ENCODE measurements at places on chromosomes 12 and 14.

DNA sequence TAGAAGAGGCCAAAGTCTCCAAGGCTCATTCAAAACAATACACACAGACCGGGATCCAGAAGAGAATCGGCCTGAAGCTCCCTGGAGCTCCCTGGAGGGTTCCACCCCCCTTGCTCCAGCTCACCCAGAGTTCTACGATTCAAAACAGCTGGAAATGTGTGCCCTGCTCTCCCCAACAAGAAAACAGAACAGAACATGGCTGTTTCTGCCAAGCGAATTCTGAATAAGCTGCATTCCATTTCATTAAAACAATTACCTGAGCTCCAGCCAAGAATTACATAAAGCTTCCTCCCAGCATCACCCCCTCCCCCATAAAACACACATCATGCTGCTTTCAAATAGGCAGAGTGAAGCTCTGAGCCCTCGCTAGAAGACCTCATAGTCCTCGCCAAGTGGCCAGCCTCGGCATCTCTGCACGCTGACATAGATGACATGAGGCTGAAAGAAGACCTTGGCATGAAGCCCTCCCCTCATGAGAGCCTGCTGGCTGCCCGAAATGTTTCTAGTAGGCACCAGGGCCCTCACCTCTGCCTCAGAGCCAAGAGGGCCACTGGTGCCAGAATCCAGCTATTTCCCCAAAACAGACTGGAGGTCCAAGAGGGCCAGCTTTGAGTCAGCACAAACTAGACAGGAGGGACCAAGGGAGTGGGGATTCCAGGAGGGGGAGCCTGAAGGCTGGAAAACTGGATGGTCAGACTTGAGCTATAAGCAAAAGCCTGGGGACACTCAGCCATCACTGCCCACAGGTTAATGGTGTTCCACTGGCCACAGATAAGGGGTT lies 8.3 kb downstream of the PXN start:
- peak; percentile 49 for DNase-seq

GRCh38 chr12:39332661-39333175 lies 110.2 kb downstream of the KIF21A start:
- DNase-seq: no peak

- DNase-seq: peak; percentile 96
Measured at GRCh38 chr12:120495731-120496412, at the start of gene DYNLL1. DYNLL1 (plus strand) TSS chr12:120496113; CDS start chr12:120496422, 309 bp downstream.

DNA sequence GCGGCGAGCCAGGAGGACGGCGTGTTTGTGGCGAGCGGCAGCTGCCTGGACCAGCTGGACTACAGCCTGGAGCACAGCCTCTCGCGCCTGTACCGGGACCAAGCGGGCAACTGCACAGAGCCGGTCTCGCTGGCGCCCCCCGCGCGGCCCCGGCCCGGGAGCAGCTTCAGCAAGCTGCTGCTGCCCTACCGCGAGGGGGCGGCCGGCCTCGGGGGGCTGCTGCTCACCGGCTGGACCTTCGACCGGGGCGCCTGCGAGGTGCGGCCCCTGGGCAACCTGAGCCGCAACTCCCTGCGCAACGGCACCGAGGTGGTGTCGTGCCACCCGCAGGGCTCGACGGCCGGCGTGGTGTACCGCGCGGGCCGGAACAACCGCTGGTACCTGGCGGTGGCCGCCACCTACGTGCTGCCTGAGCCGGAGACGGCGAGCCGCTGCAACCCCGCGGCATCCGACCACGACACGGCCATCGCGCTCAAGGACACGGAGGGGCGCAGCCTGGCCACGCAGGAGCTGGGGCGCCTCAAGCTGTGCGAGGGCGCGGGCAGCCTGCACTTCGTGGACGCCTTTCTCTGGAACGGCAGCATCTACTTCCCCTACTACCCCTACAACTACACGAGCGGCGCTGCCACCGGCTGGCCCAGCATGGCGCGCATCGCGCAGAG lies 873 bp downstream of the PLXNC1 start:
- no peak for DNase-seq

DNA sequence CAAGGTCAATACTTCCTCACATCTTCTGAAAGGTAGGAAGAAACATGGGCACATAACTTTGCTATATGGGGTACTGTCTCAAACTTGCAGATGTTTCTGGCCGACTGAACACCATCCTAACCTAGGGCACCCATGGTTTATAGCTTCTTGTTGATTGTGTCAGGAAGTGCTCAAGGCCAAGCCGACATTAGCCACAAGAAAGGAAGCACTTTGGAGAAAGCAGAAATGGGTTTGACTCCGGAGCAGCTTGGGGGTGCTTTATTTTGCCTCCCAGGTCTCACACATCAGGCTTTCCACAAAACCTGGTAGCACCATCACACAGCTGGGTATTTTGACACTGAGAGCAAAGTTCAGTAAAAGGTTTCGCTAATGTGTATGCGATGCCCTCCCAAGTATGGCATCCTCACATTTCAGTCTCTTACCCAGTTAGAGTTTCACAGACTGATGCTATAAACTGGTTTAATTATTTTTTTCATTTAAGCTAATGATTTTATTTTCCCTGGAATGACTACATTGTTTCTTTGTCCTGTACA lies 25.2 kb upstream of the BHLHE41 start:
- no peak for DNase-seq

DNA sequence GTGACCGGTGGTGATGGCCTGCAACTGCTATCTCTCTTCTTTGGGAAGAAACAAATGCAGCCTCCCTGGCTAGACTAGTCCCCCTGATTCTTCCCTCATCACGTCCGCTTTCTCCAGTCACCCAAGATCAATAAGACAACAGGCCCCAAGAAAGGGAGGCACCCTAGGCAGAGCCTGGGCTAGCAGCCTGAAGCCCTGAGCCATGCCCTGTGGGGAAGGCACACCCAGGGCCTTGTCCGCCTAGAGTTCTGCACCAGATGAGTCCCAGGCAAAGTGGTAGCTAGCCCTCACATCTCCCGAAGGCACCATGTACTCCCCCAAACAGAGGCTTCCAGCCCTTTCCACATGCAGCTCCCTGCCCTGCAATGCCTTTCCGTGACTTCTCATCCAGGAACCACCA lies 35.1 kb downstream of the CAMKK2 start:
- DNase-seq: no peak
